ENCODE measurements at places on chromosomes 13 and 19.

DNA sequence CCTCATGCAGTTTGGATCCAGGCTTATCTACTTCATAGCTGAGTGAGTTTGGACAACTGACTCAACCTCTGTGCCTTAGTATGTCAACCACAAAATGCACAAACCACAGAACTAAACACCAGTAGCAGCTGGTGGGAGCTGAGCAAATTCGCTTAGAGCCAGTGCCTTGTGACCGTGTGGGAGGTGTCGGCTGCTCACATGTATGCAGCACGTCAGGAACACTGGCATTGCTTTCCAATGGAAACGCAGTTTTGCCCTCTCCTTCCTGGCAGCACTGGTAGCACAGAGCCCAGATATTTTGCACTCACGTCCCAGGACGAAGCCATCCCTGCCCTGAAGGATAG lies 8.3 kb upstream of the NTN5 start:
- no peak for DNase-seq

- no peak for DNase-seq
Measured at GRCh38 chr13:112496166-112496565, 91.8 kb downstream of the TUBGCP3 start.

GRCh38 chr19:40367577-40368434 lies 19.3 kb downstream of the PLD3 start:
- DNase-seq, result no peak

DNA sequence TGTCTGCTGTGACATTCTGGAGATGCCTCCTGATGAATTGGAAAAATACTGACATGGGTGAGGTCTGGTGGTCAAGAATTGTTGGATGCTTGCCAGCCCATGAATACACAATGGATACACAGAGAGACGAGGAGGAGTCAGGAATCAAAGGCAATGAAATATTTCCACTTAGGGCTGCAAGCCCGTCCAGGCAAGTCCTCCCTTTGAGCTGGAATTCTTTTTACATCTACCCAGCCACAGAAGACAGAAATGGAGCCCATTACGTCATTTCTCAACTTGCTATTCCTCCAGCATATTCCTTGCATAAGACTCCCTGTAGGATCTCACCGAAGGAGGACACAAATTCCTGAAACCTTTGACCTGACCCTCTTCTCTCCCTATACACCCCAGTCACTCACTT lies 15.7 kb upstream of the IGFL4 start:
- no peak for DNase-seq

- DNase-seq, result no peak
Measured at GRCh38 chr13:76738616-76739015, 147.6 kb downstream of the KCTD12 start.

DNA sequence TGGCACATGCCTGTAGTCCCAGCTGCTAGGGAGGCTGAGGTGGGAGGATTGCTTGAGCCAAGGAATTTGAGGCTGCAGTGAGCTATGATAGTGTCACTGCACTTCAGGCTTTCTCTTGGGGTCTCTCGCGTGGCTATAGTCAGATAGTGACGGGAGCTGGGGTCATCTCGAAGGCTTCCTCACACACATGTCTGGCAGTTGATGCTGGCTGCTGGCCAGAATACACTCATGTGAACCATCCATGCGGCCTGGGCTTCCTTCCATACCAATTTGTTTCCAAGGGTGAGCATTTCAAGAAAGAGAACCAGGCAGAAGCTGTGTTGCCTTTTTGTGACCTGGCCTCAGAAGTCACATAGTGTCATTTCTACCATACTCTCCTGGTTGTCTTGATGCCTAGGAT lies 26.4 kb downstream of the LEUTX start:
- DNase-seq, result no peak

DNA sequence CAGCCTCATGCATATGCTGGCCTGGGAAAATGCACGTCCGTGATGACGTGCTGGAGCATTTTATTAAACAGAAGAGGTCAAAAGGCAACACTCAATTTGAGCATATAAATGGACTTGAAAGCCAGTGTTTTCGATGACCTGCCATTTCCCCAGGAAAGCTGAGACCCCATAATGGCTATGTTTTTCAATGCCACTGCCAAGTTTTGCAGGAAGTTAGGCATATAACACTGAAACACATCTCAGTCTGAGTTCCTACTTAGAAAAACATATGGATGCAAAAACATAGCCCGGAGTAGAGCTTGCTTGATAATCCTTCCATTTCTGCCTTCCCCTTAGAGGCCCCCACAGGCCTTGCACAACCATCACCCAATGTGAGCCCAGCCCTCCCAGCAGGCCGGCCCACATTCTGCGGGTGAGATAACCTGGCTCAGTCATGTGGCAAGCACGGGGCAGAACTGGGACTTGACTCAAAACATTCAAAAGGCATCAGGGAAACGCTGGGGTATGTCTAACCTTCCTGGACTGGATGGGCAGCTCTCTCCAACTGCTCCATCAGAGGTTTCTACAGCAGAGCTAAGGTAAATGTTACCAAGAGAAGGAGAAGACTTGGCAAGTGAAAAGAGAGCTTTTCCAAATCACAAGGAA lies 24.9 kb downstream of the EPS15L1 start:
- peak; percentile 66 for DNase-seq

DNA sequence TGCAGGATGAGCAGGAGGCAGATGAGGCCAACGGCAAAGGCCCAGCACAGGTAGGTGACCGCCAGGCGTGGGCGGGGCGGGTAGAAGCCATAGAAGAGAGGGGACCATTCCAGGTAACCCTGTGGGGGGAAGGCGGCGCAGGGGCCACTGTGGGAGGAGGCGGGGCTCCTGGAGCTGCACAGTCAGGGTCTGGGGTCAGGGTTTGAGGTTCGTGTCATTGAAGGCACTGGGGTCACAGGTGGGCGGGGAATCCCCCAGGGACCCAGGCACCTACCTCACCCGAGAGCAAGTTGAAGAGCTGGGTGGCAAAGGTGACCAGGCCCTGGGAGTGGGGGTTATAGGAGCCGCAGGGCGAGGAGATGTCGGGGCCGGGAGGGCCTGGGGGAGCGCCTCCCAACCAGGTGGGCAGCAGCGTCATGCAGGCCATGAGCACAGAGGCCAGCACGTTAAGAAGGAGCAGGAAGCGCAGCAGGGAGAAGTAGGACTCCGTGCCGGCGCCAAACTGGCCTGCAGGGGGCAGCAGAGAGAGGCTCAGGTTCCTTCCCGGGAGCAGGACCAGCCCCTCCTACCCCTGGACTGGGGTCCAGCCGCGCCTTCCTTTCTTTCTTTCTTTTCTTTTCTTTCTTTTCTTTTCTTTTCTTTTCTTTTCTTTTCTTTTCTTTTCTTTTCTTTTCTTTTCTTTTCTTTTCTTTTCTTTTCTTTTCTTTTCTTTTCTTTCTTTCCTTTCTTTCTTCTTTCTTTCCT lies 4.6 kb downstream of the TMC4 start:
- DNase-seq, result peak; percentile 99

GRCh38 chr13:19836472-19836871 lies 27.0 kb downstream of the ZMYM5 start:
- no peak for DNase-seq

GRCh38 chr13:51444922-51445321 lies 7.9 kb downstream of the INTS6 start:
- no peak for DNase-seq

DNA sequence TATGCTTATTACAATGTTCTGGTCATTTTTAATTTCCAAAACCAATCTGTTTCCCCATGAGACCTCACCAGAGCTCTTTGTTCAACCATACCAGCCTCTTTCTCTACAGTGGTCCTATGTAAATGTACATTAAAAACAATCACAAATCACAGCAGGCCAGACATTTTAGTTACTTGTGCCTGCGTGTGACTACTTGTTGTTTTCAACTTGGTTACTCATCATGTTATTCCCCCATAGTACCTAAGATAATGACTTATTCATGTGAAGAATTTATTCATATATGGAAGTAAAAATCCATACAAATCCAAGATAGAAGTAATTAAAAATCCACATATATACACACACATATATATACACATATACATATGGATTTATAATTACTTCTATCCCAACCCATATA lies 379.6 kb downstream of the SLITRK6 start:
- no peak for DNase-seq

DNA sequence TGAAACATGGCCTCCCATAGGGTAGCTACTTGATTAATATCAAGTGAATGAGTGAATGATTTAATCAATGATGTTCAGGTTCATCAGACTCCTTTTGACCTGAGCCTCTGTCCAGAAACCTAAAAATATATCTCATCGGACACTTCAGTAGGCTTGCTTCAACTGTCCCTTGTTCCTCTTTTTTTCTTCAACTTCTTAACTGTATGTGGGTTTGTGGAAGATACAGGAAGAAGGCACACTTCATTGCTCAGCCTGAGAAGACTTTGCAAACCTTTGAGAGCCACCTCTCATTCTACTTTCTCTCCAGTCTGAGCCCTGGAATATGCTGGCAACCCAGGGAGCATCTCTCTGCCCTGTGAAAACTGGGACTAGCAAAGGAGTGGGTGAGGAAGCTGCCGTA lies 557.0 kb downstream of the FGF9 start:
- DNase-seq, result no peak

- DNase-seq, result no peak
Measured at GRCh38 chr13:105996391-105997025, 539.0 kb downstream of the EFNB2 start.

DNA sequence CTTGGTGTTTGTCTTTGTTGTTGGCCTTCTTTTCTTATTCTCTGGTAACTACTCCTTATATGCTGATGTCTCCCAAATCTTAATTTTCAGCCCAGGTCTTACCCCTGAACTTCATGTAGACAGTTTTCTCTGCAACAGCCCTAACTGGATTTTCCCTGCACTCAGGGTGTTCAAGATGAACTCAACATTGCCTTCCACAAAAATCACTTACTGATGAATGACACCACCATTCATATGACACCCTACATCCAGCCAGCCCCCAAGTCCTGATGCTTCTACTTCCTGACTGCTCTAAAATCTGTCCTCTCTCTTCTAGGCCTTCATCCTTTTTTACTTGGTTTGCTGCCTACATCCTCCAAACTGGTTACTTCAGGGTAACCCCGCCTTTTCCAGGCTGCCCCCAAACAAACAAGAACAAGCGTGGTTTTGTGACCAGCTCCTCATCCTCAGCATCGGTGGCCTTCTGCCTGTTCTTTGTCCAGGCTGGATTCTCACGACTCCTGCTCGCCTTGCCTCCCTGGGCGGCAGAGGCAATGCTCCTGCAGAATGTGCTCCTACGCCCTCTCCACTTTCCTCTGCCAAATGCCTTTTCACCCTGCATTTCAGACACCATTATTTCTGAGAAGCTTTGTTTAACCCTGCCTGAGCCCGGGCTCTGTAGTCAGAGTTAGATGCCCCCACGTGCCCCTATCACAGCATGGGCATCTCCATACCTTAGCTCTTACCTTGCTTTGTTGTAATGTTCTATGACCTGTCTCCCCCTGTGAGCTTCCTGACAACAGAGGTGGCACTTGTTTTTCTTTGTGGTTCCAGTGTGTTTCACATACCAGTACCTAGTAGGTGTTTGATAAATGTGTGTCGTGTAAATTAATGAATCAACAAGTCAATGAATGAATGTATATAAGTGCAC lies 61.8 kb downstream of the WDFY2 start:
- DNase-seq, result no peak

- peak; percentile 99 for DNase-seq
Measured at GRCh38 chr19:4328243-4328990, 10.2 kb downstream of the STAP2 start.

DNA sequence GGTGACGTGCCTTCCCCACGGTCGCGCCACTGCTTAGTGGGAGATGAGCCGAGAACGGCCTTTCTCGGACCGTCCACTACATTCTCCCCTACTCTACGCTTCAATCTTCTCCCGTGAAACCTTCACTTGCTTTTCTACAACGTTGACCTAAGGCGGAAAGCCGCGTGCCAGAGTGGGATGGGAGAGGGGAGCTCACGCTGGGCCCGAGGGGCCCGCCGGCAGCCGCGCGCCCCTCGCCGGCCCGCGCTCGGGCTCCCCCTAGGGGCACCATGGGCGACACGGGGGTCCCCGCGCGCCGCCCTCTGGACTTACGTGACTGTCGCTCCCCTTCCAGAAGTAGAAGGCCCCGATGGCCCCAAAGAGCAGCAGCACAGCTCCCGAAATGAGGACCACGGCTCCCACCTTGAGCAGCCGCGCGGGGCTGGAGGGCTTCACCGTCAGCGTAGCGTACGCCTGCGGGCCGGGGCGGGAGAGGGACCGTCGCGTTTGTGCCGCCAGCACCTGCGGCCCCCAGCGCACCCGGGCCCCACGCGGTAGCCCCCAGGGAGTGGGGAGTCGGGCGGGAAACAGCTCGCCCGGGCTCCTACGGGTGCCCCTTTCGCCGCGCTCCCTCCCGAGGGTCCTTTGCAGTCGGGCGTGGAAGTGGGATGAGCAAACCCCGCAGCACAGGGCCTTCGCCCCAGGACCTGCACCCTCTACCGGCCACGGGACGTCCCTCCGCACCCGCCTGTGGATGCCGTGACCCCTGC lies 727 bp downstream of the CNMD start:
- DNase-seq, result peak; percentile 66

DNA sequence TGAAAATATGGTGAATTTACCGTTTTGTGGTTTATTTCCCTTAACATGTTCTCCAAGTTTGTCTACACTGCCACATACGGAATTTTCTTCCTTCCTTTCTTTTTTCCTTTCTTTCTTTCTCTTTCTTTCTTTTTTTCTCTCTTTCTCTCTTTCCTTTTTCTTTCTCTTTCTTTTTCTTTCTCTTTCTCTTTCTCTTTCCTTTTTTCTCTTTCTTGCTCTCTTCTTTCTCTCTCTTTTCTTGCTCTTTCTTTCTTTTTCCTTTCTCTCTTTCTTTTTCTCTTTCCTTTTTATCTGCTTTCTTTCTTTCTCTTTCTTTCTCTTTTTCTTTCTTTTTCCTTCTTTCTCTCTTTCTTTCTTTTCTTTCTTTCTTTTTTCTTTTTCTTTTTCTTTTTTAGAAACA lies 1962.3 kb upstream of the PCDH20 start:
- no peak for DNase-seq

Measured in stimulated activated CD8-positive, alpha-beta memory T cell treated with anti-CD3 and anti-CD28 coated beads, Interleukin-4, amount 100 ng/mL, for 48 hours (primary cell).